Neural crest cell (in vitro differentiated cells): ENCODE measurements at places on chromosomes 6 and 20.
A peak's percentile ranks its signal among the peaks of the same experiment; 100 is the strongest.

DNA sequence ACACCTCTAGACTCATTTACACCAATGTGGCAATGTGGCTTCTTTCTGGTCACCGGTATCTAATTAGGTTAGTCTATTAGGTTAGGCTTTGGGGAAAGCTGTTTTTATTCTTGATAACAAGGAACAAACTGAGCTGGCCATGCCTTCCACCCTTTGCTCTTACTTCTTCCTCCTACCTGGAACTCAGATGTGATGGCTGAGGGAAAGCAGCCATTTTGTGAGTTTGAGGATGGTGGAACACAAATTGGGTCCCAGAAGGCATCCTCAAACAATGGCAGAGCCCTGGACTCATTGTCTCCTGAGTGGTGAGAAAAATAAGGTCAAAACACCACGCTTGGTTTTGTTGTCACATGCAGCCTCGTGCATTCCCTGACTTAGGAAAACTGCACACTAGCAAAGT is 7.7 kb downstream of the CDH4 start:
- DNase-seq = no peak

DNA sequence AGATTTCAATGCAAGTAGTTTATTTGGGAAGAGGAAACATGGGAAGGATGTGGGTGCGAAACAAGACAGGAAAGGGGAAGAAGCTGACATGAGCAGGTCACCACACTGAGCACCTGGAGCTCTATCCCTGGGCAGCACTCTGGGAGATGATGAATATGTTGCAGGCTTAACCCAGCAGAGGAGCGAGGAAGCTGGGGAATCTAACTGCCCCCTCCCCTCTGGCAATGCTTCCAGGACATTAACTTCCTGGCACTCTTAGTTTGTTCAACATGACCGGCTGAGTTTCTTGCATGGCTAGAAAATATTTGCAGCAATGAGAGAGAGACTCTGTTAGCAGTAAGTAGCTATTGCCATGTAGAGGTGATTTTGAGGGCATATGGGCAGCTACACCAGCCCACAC is 4.9 kb upstream of the ADA start:
- DNase-seq = no peak

DNA sequence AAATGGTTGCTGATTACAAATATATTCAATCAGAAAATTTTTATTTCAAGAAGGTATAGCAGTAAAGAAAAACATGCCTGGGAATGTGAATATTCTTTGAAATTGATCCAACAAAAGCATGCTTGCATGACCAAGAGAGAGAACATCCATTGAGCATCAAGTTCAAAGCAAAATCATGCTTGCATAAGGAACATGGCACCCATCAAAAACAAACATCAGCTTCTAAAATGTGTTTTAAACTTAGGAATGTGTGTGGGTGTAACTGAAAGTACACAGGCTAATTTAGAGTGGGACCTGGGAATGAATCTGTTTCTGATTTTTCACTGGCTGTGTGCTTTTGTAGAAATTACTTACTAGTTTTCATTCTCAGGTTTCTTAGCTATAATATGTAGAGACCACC is 5.6 kb downstream of the SLC17A5 start:
- no peak for DNase-seq

DNA sequence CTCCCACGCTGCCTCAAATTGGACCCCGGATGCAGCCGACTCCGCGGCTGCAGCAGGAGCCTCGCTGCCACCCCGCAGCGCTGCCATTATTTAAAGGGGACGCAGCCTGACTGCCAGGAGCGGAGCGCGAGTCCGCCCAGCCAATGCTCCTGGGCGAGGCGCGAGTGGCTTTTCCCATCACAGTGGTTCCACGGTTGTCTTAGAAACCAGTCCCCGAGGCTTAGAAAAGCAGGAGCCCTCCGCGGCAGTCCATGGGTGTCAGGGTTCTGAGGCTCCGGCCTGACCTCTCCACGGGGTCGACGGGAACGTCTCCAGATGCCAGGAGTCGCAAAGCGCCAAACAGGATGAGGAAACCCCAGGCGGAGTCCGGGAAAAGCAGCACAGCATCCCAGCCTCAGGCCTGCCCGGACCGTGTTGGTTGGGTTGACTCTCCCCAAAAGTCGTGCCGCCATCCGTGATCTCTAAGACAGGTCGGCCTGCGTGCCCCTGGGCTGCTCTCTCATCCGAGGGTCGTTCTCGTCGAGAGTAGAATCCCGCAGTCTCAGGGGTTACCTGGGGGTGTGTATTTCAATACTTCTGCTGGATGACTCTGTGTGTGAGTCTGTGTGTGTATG is 975.8 kb upstream of the DEFB115 start:
- DNase-seq = no peak

DNA sequence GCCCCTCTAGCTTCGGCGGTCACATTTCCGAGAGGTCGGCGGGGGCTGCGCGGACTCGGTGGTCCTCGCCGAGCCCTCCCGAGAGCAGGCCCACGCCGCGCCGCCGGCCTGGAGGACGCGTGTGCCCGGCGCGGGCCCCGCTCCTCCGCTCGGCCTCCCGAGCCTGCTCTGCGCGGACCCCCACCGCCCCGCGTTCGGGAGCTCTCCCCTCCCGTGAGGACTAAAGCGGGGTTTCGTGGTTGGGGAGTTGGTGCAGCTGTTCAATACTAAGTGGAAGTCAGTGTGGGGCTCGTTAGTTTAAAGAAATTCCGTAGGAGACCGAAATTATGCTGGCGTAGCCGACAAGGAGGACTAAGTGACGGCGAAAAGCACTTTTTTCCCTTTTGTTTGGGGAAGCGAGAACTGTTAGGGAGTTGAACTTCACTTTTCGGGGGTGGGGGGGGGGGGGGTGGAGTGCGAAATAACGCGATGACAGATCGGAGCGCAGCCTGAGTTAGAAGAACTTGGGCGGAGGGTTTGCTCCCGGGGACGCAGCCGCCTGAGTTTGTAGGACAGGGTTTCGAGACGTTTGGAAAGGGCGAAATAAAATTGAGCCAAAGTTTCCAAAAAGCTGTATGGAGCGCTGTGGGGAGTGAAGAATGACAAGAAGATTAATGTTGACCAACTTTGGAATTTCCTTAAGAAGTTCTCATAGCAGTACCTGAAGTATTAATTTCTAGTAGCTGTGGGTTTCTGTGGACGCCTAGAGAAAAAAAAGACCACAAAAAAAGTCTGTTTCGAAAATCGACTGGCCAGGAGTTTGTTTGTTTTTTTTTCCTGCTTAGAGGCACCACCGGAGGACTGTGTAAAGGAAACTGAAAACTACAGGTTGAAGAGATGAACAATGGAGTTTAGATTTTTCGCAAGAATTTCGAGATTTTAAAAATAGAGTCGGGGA is 1.4 kb downstream of the QKI start:
- DNase-seq = no peak

DNA sequence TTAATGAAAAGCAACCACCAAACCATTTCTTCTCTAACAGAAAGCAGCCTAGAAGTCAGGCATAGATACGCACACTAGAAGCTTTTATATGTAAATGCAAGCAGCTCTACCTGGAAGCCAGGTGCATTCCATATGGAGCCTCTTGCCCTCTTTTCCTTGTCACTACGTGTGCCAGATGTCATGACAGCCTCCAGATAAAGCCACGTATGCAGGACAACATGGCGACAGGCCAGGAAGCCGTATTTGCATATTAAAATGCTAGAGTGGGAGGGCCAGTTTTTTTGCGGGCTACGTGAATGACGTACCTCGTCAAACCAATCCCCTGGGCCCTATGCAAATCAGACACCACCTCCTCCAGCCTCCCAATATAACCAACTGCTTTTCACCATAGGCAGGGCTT is 308.1 kb upstream of the SPTLC3 start:
- DNase-seq = no peak

DNA sequence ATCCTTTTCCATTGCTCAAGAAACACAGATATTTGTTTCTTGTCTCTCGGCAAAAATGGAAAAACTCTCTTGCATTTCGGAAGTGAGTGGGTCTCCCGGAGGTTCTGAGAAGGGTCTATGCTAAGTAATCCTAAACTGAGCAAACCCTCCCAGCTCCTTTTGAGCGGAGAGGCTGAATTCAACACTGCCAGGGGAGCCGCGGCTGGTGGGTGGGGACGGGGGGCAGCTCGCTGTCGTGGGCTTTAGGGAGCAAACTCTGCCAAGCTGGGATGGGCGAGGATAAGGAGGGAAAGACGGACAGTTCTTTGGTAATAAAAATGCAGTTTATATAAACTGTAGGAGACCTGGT is 211.4 kb downstream of the FOXC1 start:
- DNase-seq = no peak

DNA sequence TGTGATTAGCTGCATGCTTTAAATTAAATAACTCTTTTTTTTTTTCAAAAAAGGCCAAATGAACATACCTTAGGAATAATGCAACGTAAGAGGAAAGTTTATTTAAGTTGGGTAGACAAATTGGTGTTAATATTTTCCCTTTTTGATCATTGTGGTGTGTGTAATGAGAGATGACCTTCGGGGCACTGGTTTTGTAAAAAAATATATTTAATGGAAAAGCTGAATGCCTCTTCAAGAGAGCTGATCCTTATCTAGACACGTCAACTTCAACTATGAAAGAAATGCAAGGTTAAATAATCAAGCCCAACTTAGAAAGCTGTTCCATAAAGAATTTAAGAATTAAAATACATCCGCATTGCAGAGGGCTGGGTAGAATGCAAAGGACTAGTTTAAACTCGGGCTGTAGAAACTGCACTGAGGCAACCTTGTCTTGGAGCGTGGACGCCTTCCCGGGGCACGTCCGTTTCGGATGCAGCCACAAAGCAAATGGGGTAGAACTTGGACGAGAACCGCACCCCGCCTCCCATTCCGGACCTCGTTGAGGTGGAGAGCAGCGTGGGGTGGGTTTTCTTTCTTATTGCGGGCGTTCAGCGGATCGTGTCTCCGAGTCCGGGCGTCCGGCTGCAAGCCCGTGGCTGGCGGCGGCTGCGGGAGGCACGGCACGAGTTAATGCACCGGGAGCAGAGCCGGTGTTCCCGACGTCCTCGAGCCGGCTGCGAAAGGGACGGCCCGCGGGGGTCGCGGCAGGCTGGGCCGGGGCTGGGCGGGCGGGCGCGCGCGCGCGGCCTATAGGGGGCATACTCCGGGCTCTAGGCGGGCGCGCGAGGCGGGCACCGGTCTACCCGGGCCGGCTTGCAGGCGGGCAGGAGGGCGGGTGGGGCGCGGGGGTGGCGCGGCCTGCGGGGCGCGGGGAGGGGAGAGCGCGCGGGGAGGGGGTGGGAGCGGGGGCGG is 1.9 kb downstream of the JARID2 start:
- peak; percentile 47 for DNase-seq

GRCh38 chr20:10520528-10520927 is 85.4 kb downstream of the SLX4IP start:
- DNase-seq = no peak
